ENCODE measurements at places on chromosomes 11 and 22.

DNA sequence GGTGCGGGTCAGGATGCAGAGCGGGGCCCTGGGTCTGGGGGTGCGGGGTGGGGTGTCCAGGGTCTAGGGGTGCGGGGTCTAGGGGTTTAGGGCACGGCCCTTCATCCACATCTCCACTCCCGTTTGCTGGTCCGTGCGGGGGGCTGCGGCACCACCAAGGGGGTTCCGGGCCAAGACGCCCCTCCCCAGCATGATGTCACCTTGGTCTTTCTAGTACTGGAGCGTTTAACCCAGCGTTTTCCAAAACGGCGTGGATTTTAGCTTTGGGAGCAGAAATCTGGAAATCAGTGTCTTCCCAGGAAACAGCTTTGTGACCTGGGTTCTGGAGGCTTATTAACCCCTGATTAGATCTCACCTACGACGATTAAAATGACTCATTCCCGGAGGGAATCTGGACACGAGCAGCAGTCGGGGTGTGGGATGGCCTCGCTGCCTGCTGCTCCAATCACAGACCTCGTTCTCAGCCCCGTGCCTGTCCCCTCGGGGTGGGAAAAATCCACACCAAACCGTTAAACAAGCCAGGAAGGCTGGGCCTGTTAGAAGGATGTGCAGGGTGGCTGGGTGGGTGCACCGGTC is 759 bp downstream of the AP2A2 start:
- peak; percentile 56 for ATAC-seq

GRCh38 chr11:17392872-17393271 is 4.4 kb upstream of the KCNJ11 start:
- no peak for ATAC-seq

DNA sequence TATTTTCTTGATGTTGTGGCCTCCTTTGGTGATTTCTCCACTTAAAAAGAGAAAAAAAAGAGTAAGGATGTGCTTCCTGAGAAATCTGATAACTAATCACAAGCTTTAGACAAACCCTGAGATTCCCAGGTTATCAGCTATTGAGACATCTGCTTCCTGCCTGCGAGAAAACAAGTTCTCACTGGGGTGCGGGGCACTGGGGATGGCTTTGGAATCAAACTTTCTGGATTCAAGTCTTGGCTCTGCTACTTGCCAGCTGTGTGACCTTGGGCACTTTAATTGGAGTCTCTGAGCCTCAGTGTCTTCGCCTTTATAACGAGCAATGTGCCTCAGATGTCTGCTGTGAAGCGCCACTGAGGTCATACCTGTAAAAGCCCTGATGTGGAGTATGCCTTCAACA is 152.5 kb upstream of the NAV2 start:
- ATAC-seq = no peak

DNA sequence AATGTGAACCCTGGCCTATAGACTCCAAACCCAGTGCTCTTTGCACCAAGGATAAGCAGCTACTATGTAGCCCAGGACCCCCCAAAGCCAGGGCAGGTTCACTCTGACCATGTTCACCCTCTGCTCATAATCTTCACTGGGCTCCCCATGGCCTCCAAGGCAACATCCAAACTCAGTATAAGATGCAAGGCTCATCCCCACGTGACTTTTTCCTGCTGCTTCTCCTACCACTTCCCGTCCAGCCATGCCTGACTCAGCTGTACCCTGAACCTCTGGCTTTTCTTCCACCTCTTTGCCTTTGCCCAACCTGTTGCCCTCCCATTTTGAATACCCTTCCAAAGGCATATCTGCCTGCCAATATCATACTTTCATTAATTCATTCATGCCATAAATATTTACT is 27.8 kb downstream of the PDE2A start:
- no peak for ATAC-seq

DNA sequence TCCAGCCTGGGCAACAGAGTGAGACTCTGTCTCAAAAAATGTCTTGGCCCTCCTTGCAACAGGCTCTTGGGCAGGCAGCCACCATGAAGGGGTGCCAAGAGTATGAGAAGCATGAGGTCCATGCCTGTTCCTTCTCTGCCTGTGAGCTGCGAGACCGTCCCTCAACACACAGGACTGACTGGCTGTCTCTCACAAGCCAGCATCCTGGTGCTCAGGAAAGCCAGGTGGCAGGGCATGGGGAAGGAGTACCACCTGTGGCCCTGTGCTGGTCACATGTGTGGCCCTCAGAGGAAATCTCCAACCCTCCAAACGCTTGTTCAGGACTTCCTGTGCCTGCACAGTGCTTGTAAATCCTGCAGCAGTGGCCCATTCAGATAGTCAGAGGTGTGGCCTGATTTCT is 83.2 kb downstream of the ATXN10 start:
- ATAC-seq = no peak

- no peak for ATAC-seq
Measured at GRCh38 chr11:66363805-66364535, 7.6 kb downstream of the SLC29A2 start.

GRCh38 chr11:65919573-65920371 is 546 bp downstream of the DRAP1 start:
- peak; percentile 6 for ATAC-seq

DNA sequence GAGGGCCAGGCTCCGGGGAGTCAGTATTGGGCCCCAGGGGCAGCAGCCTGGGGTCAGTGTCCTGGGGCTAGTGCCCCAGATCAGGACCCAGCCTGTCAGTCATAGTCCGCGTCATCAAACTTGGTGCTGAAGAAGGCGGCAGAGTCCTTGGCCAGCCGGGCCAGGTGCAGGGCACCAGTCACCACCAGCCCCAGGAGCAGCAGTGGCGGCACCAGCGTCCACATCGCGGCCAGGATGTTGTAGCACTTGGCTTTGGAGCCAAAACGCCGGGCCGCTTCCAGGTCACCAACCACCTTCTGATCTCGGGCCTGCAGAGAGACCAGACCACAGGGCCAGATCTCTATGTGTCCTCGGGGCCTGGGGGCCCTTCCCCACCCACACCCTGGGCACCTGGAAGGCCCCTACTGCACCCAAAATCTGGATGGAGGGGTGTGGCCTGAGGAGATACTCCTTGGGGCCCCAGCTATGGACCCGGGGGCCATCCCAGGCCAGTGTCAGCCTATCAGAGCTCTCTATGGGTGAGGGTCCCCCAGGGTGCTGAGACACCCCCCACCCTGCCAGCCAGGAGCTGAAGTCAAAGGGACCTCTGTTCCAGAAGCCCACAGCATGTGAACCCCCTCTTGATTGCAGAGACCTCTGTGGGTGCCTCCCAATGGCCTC is 790 bp downstream of the IFITM5 start:
- no peak for ATAC-seq

DNA sequence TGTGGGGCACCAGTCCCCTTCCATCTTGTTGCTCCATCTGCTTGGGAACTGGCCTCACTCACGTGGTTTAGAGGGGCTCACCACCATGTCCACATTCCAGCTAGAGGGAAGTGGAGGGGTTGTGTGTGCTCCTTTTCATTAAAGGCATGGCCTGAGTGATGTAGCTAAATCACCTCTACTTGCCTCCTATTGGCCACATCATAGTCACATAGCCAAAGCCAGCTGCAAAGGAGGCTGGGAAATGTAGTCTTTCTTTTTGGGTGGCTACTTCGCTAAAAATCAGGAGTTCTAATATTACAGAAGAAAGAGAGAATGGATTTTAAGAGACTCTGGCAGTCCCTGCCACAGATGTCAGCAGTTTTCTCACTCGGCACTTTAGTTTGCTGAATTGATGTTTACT is 63.0 kb upstream of the ALX4 start:
- ATAC-seq = no peak

DNA sequence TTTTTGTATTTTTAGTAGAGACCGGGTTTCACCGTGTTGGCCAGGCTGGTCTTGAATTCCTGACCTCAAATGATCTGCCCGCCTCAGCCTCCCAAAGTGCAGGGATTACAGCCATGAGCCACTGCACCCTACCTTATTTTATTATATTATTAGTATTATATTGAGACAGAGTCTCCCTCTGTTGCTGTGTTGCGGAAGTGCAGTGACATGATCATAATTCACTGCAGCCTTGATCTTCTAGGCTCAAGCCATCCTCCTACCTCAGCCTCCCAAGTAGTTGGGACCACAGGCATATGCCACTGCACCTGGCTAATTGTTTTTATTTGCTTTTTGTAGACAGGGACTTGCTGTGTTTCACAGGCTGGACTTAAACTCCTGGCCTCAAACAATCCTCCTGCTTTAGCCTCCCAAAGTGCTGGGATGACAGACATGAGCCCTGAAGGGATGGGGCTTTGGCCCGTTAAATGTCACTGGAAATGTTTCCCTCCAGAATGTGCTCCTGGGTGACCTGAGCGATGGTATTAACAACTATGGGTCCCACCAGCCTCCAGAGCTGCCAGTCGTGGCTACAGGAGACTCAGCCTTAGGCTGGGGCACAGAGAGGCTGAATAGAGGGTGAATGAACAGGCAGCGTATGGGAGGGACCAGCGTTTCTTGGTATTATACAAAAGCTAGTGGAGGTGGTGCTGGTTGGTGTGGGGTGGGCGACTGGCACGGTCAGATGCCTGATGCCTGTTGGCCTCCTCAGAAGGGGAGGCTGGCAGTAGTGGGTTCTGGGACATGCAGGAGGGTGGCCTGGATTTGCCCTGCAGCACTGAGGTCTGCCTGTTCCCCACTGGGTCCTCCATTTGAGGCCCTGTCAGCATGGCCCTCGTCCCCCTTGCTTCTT is 7.3 kb downstream of the TANGO2 start:
- no peak for ATAC-seq

DNA sequence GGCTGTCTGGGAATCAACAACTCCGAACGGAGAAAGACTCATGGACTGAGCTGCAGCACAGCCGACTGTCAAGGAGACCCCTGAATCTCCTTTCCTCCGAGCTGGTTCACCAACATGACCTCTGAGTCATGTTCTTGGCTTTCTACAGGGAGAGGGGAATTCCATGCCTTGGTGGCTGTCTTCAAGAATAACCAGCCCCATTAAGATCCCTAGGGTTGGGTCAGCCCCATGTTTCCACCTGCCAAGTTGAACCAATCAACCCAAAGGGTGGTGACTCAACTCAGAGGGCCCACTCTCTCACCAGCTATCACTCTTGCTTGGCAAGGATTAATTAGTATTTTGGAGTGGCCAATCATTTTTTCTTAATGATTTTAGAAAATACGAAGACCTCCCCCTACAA is 28.3 kb upstream of the IGSF22 start:
- no peak for ATAC-seq

GRCh38 chr22:45970705-45971407 is 6.1 kb downstream of the WNT7B start:
- peak; percentile 55 for ATAC-seq

GRCh38 chr11:77152846-77153245 is 24.8 kb downstream of the MYO7A start:
- no peak for ATAC-seq

- no peak for ATAC-seq
Measured at GRCh38 chr11:1039481-1040427, 3.2 kb upstream of the MUC6 start.

DNA sequence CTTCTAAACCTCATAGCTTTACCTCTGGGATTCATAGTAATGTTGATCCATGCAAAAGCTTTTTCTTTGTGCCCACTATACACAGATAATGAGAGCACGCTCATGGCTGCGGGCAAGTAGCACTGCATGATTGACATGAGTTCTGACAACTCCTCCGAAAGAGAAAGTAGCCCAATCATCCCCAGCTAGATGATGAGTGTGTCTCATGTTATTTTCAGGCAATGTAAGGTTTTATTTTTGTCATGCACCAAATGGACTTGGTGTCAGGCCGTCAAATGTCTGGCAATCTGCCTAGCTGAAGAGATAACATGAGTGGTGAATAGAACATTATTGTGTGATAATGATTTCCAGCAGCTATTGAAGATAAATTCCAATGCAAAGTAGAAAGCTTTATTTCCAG is 662.6 kb downstream of the NTM start:
- ATAC-seq = no peak

DNA sequence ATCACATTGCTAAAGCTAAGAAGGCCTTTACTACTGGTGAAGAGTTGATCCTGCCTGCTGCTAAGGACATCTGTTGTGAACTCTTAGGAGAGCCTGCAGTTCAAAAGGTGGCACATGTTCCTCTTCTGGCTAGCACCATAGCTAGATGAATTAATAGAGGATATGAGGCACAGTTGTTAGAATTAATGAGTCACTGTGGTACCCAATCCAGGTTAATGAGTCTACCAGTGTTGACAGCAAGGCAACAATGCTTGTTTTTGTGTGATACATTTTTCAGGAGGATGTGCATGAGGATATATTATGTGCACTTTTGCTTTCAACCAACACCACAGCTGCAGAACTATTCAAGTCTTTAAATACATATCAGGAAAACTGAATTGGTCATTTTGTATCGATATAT is 12.0 kb downstream of the C11orf58 start:
- no peak for ATAC-seq

- peak; percentile 83 for ATAC-seq
Measured at GRCh38 chr22:27331526-27332281, 469.9 kb downstream of the MN1 start.

GRCh38 chr11:128067780-128068179 is 519.6 kb downstream of the ETS1 start:
- no peak for ATAC-seq

GRCh38 chr11:84289381-84289906 is 1003.3 kb upstream of the CCDC90B start:
- no peak for ATAC-seq

- ATAC-seq = no peak
Measured at GRCh38 chr11:133705873-133706272, 139.4 kb downstream of the SPATA19 start.

- peak; percentile 12 for ATAC-seq
Measured at GRCh38 chr11:62908468-62909072, 12.6 kb downstream of the CHRM1 start.

DNA sequence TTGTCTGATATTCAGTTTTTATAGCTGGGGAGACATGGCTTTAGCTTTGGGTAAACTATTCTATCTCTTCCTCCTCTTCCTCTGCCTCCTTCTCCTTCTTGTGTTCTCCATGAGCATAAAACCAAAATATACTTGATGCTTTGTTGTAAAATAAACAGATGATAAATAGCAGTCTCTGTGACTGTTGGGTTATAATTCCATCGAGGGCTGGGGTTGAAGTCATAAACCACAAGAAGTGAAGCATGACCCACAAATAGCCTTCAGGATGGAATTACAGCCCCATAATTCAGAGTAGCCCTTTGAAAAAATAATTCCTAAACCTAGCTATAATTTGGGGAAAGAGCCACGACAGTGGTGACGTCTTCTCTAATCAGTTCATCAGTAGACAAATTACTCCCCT is 177.7 kb downstream of the SNX19 start:
- ATAC-seq = no peak

GRCh38 chr11:119641983-119642745 is 86.8 kb downstream of the NECTIN1 start:
- no peak for ATAC-seq

GRCh38 chr11:104731890-104732289 is 166.4 kb downstream of the CASP12 start:
- ATAC-seq = no peak
